ENCODE measurements at places on chromosomes 7 and 10.

- peak; percentile 42 for DNase-seq
Observed at GRCh38 chr10:100656454-100656853, 88.9 kb upstream of the PAX2 start.

- no peak for DNase-seq
Observed at GRCh38 chr7:69765879-69766278, 167.6 kb downstream of the AUTS2 start.

GRCh38 chr10:77496941-77497420, 140.6 kb downstream of the KCNMA1 start:
- DNase-seq: peak; percentile 41

DNA sequence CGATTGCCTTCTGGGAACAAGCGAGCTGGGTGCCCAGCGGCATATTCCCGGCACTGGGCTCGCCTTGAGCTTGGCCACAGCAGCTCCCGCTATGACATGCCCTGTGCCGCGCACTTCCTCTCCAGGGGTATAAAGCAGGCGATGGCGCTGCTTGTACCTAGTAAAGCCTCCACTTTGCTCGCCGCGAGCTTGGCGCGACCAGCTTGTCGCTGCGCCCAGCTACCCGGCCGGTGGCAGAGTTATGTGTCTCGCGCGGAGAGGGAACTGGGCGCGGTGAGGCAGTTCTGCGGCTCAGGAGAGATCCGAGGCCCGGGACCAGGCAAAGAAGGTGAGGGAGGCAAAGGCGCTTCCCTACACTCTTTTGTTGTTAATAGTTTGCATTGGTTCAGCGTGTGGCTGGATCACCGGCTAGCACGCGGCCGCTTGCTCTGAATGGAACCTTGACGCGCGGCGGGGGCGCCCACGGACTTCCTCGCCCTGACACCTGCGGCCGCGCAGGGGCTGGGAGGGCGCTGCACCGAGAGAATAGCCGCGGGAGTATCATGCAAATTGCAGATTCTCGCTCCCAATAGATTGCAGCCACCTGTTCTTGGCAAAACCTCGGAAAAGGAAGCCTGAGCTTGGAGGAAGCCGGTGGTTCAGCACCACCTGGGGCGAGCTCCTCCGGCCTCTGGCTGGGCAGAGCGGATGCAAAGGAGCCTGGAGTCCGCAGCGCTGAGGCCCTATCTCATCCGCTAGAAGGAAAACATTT, 3.0 kb upstream of the BUB3 start:
- no peak for DNase-seq

- DNase-seq: no peak
Observed at GRCh38 chr10:21020545-21020944, 123.4 kb upstream of the NEBL start.

DNA sequence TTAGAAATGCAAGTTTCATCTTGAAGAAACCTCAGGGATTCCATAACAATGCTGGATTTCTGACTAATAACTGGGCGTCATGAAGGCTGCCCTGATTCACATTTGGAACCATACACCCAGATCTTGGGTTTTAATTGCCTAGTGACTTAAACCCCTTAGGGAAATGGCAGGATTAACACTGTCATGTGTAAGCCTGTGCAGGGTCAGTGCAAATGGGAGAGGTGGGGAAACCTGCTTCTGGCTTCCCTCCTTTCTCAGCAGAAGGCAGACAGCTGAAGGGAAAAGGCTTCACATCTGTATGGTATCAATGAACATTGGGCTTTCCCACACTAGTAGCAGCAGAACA, 364.2 kb downstream of the ANKRD30A start:
- DNase-seq: no peak

DNA sequence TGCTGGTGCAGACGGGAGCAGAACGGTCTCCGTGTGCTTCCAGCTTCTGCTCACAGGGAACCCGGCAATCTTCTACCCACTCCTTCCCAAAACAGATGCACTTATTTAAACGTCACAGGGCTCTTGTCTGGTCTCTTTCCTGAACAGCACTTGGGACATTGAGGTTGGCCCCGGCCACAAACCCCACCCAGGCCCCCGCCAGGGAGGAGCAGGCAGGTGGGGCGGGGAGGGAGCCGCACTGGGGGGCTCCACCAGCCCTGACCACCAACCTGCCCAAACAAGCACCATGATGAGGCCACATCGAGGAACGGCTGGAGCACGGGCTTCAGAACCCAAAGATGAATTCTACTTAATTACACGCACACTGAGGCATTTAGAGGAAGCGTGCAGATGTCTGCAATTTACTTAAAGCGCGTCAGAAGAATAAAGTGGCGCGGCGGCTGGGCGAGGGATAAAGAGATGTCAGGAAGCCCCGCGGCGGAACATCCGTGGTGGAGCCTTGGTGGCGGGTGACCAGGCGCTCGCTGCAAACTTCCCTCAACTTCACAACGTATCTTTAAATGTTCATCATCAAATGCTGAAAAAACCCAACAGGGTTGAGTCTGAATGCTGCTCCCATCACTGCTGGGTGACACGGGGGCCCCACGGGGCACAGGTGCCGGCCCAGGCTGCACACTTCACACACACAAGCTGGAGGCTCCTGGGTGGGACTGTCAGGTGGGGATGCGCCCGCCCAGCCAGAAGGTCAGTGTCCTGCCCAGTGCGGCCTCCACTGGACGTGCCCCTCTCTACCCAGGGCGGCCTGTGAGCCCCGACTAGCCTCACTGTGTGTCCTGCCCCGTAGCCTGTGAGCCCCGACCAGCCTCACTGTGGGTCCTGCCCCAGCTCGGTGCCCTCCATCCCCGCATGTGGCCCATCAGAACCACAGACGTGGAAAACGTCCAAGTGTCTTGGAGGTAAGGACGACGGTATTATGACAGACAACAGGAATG, 279.2 kb downstream of the MAD1L1 start:
- DNase-seq: peak; percentile 28

DNA sequence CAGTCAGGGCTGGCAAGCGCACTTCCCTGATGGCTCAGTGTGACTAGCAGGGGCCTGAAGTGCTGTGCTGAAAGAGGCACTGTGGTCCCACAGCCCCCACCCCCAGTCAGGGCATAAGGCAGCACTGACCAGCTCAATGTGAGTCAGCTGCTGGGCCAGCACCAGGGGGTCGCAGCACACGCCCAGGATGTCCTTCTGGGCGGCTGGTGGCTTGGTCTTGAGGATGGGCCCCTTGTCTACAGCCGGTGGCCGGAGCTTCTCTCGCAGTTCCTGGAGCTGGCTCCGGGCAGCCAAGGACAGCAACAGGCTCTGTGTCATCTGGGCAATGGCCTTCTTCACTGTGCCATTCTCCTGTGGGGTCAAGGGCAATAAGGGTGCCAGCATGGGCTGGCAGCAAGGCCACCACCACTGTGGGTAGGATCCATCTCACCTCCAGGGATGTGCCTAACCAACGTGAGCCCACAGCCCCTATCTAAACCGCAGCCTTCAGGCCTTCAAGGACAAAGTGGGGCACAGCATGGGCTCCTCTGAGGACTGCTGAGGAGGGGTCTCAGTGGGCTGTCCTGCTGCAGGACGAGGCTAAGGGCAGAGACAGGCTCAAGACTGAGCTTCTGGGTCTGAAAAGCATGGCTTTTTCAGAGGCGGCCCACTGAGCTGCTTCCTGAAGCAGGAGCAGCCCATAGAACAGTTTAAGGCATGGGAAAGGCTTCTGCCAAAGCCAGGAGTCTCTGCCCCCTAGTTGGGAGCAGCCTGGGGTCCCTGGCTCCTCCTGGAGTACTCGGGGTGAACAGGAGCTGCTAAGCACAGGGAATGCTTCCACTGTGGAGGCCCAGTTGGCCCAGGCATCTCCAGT, 62.5 kb downstream of the CSGALNACT2 start:
- no peak for DNase-seq

DNA sequence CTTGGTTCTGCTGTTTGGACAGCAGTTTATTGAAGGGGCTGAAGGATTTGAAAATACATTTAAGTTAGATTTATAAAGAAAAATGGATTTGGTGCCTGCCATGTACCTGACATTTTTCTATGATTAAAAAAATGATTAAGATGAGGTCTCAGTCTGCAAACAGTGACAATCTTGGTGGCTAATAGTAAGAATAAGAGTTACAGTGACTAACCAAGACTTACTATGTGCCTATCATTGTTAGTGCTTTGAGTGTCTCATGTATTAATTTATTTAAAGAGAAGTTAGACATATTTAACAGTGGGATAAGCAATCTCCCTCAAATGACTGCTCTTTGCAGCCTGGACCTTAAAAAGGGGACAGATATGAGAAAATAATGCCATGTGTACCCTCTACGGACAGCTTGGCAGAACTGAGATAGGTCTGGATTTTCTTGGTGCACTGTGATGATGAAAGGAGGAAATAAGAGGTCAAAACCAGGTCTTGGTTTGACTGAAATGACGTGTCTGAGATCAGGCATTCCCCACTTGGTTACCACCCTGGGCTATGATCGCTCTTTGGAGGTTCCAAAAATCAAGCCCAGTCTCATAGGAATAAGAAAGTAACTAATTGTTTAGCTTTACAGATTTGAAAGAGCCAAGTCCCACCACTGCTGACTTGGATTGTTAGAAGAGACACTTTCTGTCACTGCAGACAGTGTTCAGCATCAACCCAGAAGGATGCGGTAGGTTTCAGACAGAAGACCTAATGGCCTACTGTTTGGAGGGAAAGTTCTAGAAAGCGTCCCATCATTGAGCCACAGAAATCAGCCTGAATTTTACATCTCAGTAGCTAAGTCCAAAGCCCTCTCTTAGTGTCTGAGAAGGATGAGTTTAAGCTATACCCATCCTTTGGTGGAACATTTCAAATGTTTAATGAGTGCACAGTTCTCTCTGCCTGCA, 2.1 kb downstream of the CASP7 start:
- DNase-seq: no peak

DNA sequence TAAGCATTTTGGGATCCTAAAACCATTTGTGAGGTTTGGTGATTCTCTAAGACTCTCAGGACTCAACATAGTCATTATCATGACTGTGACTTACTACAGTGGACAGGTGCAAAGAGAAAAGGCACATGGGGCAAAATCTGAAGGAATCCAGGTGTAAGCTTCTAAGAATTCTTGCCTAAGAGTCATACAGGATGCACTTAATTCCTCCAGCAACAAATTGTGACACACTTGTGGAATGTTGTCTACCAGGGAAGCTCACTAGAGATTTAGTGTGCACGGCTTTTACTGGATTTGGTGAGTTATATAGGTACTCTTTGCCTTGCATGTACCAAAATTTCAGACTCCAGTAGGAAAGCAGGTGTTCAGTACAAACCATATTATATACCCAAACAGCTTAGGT, 47.9 kb downstream of the WAC start:
- no peak for DNase-seq

- no peak for DNase-seq
Observed at GRCh38 chr10:79340646-79341244, 6.5 kb upstream of the PPIF start.

- no peak for DNase-seq
Observed at GRCh38 chr7:131186816-131187215, 140.9 kb upstream of the MKLN1 start.

DNA sequence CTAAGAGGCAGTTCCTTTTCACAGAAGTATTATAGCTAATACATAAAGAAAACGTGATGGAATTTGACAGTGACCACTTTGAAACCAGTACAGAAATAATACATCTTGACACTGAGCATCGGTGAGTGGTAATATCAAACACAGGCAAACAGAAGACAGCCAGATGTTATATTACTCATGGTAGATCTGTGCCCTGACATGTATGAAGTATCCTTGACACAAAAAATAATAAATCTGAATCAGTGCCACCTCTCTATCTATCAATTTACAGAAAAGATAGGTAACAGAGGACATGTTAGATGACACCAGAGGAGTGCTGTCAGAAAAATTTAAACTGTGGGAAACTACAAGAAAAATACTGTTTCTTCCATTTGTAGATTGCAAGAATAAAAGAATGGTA, 217.4 kb upstream of the POT1 start:
- no peak for DNase-seq

DNA sequence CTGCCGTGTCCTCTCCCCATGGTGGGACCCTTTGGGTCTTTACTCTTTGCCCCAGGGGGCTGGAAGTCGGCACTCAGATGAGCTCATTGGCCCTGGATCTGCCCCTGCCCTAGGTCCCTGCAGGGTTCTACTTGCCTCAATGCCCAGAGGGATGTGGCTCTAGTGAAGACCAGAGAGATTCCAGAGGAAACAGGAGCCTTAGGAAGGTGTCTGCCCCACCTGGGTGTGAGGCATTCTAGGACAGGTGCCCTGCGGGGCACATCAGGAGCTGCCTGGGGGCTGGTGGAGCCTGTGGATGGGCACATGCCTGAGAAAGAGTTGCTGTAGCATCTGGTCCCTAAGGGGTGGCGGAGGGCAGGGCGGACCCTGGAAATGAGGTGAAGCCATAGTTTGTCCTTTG, 128.6 kb downstream of the ADCY1 start:
- DNase-seq: no peak

- no peak for DNase-seq
Observed at GRCh38 chr10:129883626-129884397, 80.3 kb downstream of the EBF3 start.

GRCh38 chr10:78532480-78533042, 498.9 kb downstream of the RPS24 start:
- no peak for DNase-seq

DNA sequence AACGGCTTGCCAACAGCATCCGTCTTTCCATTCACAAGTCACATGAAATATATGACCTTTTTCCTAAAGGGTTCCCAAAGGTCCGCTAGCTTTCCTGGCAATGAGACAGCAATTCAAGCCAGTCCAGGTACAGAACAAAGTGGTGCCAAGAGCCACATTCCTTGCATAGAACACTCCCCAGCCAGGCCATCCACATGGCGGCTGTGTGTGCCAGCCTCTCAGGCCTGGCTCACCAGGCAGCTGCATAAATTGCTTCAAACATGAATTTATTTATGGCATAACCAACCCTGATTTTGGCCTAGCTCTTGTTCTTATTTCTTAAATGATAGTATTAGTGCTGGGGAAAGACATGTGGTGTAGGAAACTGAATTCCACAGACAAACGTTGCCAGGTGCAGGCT, 63.7 kb upstream of the CREB5 start:
- no peak for DNase-seq

DNA sequence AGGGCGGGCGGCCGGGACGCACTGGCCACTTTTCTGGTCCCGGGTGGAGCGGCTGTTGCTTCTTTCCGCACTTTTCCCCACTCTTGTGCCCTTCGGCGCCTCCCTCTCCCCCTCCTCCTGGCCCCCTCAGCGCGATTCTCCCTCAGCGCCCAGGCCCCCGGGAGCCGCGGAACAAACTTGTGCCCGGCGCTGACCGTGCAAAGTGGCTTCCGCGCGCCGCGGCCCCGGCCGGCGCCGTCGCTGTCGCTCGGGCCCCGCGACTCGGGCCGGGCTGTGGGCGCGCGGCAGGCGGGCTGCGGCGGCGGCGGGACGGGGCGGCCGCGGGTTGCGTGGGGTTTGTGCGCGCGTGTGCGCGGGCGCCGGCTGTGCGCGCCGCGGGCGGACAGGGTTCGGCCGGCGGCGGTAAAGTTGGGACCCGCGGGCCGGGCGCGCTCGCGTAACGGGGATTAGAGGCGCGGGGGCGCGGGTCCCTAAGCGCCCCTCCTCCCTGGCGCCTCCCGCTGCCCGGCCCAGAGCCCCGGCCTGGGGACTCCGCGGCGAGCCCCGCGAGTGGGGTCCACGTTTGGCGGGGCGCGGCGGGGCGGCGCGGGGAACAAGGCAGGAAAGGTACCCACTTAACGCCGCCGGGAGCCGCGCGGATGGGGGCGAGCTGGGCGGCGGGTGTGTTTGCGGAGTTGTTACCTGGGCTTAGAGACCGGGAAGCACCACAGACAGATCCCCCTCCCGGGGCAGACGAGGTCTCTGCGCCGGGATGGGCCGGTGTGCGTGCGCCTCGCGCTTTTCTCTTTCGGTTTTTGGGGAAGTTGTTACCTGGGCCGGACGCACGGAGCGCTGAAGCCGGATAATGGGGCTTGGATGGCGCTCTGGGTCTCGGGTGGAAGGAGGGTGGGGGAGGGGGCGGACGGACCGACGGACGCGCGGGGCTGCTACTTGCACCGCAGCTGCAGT, 860 bp downstream of the ZEB1 start:
- DNase-seq: no peak

All from fibroblast of skin of abdomen (primary cell).